ENCODE measurements at places on chromosomes 1 and 21.

- no peak for DNase-seq
Observed at GRCh38 chr1:36307601-36308330, 1.6 kb downstream of the SH3D21 start.

DNA sequence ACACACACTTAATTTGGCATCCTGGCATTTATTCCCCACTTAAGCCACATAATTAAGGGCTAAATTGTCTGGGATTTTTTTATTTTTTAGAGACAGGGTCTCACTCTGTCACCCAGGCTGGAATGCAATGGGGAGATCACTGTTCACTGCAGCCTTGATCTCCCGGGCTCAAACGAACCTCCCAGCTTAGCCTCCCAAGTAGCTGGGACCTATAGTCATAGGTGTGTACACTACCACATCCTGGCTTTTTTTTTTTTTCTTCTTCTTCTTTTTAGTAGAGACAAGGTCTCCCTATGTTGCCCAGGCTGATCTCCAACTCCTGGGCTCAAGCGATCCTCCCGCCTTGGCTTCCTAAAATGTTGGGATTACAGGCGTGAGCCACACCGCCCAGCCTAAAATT is 24.2 kb downstream of the ZZZ3 start:
- no peak for DNase-seq

DNA sequence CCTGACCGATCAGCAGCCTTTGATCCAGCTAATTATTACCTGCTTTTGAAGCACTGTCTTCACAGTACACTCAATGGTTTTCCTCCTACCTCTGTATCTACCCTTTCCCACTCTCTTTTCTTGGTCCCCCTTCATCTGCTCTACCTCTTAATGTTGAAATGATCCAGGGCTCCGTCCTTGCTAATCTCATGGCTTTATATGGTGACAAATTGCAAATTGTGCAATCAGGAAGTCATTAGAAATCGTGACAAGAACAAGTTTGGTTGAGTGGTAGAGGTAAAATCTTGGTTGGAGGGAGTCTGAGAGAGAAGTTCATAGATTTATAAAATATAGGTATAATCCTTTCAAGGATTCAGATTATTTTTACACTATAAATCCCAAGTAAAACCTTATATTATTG is 9.6 kb upstream of the CYB5R1 start:
- DNase-seq, result no peak

GRCh38 chr1:244866355-244866754 is 2.0 kb upstream of the HNRNPU start:
- DNase-seq, result no peak

GRCh38 chr1:3359756-3360440 is 94.6 kb upstream of the ARHGEF16 start:
- no peak for DNase-seq

DNA sequence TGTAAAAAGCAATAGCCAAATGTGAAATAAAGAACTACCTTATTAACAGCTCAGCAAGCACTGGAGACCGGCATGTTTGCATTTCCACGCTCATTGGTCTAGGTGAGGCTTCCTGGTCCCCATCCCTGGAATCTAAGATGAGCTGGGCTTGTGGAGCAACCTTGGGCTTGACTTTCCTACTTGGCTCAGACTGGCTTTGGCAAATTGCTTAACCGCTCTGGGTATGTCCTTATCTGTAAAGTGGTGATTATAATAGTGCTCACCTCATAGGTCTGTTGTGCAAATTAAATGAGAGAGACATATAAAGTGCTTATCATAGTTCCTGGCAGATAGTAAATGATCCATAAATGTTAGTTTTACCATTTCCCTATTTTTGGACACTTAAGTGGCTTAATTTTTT is 49.4 kb upstream of the CACNA1E start:
- no peak for DNase-seq

DNA sequence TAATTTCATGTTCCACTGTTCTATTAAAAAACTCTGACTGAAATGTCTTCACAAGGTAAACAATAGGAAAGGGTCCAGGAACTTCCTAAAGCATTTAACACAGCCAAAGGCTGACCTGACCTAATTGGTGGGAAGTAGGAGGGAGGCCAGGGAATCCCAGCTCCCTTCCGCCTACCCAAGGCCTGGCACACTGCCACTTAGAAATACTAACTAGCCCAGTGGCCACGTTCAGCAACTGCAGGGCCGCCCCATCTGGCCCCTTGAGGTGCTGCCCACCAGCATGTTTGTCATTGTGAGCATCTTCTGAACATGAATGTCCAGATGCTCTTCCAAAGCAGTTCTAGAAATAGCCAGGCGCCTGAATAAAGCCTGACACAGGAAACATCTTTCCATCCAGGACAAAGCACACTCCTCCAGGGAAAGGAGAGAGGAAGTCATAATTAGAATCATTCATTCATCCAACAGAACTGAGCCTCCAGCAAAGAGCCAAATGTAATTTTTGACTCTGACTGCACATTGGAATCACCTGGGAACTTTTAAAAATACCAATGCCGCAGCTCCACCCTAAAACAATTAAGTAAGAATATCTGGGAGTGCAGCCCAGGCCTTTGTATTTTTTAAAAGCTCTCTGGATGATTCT is 44.6 kb upstream of the BCL9 start:
- no peak for DNase-seq

- DNase-seq, result peak; percentile 15
Observed at GRCh38 chr21:33202464-33203363, 27.0 kb upstream of the IFNAR2 start.

DNA sequence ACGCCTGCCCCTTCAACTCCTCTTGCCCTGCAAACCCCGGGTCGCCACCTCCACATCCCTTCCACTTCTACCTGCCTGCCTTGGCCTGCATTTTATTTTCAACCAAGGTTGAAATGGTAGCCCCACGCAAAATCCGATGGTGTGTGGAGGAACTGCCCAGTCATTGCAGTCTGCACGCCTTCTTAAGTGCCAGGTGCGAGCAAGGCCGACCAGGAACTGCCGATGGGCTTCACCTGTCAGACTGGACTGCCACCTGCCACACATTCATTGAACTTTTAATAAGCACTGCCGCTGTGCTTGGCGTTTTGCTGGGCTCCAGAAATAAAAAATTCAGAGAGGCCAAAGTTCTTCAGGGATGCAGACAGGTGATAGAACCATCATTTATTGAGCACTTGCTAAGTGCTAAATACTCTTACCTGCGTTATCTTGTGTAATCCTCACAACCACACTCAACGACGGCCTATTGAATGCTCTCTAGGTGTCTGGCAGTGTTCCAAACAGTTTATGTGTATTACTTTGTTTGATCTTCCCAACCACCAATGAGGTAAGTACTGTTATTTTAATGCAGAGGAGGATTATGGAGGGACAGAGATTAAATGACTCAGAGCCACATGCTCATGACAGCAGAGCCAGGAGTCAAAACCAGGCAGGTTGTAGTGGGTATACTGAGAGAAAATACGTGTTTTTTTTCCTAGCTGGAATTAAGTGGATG is 36.2 kb downstream of the CACHD1 start:
- peak; percentile 32 for DNase-seq

GRCh38 chr1:148318123-148318903 is 164.8 kb downstream of the PPIAL4G start:
- DNase-seq, result peak; percentile 54

DNA sequence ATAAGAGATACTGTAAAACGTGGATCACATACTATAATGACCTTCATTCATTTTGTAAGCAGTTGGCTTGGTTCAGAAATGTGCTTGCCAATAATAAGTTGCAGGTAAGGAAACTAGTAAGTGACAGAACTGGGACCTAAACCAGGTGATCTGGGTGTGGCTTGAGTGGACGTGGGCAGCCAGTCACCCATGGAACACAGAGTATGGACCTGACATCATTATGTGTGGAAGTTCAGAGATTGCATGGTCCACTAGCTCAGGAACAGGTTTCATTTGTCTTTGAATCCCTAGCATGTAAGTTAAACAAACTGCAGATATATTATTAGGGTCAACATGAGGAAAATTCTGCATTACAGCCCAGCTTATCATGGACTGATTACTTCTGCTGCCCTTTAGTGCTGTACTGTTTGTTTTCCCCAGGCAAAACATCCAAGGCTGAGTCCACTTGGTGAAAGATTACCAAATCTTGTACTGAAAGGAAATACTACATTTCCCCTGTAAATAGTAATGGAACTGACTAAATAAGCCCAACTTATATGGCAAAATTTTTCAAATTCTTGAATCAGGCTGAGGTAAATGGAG is 327.3 kb upstream of the SGIP1 start:
- DNase-seq, result no peak

- no peak for DNase-seq
Observed at GRCh38 chr1:233641029-233641428, 27.1 kb downstream of the KCNK1 start.

DNA sequence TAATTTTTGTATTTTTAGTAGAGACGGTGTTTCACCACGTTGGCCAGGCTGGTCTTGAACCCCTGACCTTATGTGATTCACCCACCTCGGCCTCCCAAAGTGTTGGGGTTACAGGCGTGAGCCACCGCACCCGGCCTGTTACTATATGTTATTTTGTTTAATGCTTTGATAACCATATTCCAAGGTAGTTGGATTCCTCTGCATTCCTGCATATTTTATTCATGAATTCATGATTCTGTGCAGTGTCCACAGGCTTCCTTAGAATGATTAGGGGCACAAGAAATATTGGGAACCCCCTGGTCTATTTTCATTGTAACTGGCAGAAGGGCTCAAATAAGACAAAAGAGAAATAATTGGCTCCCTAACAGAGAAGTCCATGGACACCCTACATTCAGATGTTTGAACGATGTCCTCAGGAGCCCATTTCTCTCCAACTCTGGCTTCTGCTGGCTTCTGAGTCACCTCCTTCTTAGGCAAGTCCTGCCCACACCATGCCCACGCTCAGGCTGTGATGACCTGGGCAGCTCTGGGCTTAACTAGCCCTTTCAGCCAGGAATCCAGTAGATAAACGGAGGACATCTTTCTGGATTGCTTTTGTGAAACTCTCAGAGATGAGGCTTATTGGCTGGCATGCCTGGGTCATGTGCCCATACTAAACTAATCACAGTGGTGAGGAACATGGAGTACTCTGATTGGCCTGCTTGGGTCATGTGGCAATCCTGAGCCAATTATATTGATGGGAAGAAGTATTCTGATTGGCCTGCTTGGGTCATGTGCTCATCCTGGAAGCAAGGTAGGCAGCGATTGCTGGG is 32.6 kb downstream of the TNFRSF8 start:
- no peak for DNase-seq

- no peak for DNase-seq
Observed at GRCh38 chr1:151255381-151255780, 847 bp downstream of the PSMD4 start.

DNA sequence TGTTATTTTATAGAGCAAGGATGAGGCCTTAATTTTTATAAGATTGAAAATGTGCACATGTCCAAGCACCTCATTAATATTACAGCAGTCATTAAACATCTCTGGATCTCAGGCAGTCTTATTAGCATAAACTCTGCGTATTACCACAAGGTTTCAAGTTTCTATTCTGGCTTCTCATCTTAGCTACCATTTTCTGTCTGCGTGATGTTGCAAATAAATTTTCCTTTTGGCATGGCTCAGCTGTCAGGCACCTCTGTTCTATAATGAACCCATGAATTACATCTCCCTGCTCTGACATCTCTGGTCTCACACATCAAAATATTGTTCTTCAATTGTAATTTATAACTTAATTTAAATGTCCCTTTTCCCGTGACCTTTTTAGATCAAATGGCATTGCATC is 156.5 kb downstream of the SLC45A1 start:
- no peak for DNase-seq

DNA sequence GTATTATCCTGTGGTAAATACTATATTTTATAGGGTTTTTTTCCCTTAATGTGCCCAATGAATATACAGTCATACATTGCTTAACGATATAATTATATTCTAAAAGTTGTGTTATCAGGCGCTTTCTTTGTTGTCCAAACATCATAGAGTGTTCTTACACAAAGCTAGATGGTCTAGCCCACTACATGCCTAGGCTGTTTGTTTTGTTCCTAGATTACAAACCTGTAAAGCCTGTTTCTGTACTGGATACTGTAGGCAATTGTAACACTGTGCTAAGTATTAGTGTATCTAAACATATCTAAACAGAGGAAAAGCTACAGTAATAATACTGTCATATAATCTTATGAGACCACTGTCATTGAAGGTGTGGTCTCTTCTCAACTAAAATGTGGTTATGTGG is 242.6 kb upstream of the C1orf105 start:
- no peak for DNase-seq

DNA sequence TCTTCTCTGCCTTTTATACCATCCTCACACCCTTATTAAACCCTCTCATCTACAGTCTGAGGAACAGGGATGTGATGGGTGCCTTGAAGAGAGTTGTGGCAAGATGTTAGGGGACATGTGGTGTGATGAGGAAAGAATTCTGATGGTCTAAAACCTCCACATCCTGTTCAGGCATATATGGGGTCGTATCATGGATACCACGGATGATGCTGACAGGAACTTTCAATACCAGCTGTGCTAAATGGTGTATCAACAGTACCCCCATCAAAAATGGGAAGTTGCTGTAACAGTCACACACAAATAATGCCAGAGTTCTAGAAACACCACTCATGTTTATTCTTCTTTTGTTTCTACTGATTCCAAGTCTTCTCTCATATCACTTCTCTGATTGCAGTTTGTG is 12.9 kb downstream of the OR2T6 start:
- no peak for DNase-seq

DNA sequence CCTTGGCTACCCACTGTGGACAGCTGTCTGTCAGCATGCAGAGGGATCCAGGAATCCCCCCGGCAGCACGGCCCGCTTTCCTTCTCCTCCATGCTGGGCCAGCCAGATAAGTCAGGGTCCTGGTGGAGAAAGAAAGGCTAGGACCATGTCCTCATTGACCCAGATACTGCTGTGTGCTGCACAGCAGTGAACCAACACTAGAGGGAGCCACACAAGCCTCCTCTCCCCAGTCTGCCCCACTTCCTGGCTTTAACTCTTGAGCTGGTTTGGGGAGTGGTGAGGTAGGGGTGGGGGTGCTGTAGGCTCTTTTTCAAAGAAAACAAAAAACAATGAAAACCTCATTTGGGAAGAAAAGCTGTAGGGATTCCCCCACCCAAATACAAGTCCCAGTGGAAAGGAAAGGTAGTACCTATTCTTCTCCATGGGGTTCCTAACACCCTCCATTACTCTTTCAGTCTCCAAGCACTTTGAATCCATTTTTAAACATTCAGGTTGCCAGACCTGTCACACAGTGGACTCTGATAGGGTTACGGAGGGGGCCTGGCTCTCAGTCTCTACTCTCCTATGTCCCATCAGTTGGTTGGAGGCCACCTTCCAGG is 84.9 kb upstream of the CD1D start:
- DNase-seq, result peak; percentile 30

DNA sequence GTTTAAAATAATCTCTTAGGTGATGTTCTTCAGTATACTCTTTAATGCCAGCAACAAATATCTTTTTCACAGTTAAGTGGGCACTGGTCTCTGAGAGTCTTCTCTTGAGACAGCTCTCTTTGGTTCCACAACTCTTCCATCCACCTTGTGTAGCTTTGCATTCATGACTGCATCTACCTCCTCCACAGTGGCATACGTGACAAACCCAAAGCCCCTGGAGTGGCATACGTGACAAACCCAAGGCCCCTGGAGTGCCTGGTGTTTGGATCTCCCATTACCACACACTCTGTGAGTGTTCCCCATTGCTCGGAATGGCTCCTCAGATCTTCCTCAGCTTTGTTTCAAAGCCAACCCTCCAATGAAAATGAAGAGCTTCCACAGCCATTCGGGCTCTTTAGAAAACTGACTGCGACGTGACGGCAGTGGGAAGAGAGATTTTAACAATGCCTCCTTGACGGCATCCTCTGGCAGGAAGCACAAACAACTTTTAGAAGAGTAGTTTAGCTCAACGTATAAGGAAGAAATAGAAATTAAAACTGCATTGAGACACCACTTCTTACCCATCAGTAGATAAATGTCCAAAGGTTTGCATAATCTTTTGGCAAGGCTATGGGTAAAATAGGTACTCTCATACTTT is 45.8 kb downstream of the SLC30A7 start:
- no peak for DNase-seq
